A172 (cell line): ENCODE measurements at places on chromosomes 7 and 10.

- no peak for DNase-seq
Measured at GRCh38 chr7:150324373-150324961, 1.1 kb upstream of the ACTR3C start.

- DNase-seq, result no peak
Measured at GRCh38 chr7:156487811-156488533, 152.6 kb upstream of the RNF32 start.

DNA sequence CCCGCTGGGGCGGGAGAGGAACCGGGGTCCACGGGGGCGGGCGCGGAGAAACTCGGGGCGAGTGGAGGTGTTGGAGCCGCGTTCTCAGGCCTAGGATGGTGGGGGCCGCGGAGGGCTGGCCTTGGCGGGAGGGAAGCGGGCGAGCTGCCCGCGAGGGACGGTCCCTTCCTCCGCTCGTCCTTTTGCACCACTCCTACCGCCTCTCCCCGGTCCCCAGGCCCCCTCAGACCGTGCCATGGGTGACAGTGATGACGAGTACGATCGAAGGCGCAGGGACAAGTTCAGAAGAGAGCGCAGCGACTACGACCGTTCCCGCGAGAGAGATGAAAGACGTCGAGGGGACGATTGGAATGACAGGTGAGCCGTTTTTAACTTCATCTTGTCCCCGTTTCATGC, 451 bp downstream of the SRRT start:
- peak; percentile 27 for DNase-seq

DNA sequence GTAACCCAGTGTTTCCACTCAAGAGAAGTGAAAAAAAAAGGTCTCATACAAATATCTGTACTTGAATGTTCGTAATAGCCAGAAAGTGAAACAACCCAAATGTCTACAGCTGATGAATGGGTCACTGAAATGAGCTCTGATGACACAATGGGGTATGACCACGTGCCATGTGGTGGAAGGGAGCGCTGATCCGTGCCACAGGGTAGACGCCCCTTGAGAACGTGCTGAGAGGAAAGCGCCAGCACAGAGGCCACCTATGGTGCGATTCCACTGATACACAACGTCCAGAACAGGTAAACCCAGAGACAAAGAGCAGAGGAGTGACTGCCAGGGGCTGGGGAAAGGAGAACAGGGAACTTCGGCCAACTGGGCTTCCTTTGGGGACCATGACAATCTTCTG, 50.3 kb downstream of the MAD1L1 start:
- DNase-seq, result no peak

GRCh38 chr7:41336981-41337380, 365.9 kb downstream of the INHBA start:
- DNase-seq, result no peak

DNA sequence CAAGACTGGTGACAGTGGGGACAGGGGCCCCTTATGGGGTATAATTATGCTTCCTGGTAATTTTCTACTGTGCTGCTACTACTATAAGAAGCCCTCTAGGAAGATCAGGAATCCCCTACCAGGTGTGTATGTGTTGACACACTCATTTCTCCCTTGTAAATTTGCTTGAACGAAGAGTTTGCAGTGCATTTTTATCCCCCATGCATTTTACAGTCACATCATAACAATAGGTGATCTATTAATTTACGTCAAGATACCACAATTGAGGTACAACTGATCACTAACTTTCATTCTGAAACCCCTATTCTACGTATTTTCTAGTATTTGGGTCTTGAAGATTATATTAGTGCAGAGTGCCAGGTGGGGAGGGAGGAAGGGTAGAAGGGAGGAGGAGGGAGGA, 252.2 kb downstream of the NSUN6 start:
- no peak for DNase-seq

DNA sequence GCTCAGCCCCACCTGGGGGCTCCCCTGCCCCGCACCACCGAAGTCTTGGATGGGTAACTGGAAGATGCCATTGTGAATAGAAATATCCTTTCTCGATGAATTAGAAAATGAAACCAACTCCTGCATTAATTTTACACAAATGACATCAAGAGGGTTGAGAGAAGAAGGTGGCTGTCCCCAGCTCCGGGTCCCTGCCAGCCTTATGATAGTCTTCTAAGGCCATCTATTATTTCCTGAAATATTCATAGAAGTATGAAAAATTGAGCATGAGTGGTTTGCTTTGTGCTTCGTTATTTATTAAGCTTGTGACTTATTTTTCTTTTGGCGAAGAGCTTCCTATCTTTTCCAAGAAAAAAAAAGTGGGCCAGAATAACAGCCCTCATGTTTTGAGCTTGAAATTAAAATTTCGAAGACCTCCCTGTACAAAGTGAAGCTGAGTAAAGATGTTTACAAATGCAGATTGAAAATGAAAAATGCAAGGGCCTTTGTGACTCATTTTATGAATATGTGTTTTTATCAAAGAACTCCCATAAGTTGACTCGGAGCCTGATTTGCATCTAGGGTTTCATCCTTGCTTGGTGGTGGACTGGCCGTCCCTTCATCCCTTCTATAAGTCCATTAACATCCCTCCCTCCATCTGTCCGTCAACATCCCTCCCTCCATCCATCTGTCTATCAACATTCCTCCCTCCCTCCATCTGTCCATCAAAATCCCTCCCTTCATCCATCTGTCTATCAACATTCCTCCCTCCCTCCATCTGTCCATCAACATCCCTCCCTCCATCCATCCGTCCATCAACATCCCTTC, 20.5 kb upstream of the CFAP46 start:
- no peak for DNase-seq

GRCh38 chr7:18059171-18059570, 31.5 kb upstream of the PRPS1L1 start:
- DNase-seq, result no peak

DNA sequence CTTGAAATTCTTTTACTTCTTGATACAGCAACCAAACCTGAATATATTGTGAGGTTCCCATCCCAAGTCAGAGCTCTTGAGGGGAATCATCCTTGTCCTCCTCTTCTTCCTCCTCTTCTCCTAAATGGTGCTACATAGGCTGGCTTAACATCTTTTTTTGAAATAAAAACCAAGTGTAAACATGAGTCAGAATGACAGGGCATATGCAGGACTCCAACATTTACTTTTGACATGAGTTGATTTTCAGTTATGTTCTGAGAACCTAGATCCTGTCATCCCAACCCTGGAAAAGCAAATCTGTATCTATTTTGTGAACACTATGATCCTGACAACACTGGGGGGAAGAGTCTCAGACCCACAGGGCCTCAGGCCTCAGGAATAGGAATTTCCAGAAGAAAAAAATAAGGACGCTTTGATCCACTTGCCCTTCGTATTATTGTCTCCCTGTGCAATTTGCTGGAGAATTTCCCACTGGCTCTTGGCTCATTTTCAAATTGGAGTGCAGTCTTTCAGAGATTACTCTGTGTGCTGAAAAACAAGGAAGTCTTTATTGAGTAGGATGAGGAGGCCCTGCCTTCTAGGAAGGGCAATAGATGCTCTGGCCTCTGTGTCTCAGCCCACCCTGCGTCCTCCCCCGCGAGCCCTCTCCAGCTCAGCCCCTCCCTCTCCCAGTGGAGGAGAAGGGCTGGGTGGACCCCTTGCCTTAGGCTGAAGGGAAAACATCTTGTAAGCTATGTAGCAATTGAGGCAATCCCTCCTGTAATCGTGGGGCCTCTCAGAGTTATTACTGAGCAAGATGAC, 121.6 kb downstream of the CREB5 start:
- DNase-seq, result no peak

- DNase-seq, result peak; percentile 42
Measured at GRCh38 chr7:33107136-33108066, 1.8 kb downstream of the RP9 start.

DNA sequence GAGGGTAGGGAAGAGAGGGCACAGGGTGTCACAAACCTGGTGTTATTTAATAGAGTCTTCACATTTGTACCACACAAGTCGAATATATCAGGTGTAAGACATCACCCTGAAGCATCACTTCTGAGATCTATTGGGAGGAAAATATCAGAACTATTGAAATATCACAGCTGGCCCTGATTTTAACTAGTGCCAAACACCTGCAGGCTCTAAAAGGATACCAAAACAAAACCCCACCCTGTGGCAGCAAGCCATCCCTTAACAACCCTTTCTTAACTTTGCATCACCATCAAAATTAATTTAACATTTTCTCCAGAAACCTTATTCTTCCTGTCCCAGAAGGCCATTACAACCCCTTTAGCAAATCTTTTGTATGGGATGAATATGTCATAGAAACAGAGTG, 365.4 kb downstream of the SUGCT start:
- DNase-seq, result no peak

DNA sequence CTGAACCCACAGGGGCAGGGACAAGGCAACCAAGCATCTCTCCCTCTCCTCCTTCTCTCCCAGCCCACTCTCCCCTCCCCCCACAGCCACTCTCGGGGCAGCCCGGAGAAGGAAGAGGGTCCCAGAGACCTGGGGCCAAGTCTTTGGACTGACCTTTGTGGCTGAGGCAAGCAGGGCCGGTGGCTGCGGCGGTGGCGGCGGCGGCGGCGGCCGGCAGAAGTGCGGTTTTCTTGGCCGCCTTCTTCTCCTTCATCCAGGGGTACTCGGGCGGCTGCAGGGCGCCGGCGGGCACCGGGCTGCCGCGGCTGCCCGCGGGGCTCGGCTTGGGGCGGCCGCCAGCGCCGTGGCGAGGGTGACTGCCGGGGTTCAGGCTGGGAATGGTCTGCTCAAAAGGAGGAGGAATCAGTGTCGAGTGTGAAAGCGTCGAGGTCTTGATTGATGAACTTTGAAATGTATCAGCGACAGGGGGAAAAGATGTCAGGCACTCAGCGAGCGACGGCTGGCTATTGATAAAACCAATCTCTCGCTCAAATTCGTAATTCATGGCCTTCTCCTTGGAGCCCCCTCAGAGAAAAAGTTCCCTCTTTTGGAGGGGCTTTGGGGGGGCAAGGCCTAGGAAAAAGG, 414 bp downstream of the HOXA2 start:
- no peak for DNase-seq
